ENCODE measurements at places on chromosomes 5 and 9.

DNA sequence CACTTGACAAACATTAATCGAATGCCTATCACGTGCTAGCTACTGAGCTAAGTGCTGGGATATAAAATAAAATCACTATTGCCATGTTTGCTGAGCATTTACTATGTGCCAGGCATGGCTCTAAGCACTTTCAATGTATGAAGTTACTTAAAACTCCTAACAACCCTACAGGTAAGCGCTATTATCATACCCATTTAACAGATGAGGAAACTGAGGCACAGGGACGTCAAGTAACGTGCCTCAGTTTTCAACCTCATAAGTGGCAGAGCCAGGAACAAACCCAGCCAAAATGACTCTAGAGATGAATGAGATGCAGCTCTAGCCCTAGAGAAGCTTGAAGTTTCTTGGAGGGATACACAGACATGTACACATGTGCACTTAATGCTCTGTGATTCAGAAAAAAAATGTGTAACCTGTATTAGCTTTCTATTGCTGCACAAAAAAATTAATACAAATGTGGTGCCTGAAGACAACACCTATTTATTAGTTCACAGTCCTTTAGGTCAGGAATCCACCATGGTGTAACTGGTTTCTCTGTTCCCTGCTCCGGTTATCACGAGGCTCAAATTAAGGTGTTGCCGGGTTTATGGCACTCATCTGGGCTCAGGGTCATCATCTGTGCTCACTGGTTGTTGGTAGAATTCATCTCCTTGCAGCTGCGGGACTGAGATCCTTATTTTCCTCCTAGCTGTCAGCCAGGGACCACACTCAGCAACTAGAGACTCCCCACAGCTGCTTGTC lies 33.7 kb downstream of the TTLL11 start:
- no peak for DNase-seq

DNA sequence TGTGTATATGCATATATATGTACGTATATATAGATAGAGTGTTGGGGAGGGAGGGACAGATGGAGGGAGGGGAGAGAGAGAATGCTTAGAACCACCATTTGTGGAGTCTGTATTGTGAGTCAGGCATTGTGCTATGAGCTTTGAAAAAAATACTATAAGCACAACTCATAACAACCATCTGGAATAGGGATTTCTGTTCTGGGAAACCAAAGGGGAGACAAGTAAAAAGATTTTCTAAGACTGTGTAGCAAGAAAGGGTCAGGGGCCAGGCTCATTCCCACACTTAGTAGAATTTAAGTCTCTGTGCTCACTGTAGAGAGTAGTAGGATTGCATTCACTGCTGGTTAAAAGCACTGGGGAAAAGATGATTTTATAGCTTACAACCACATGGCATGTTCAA lies 202.3 kb upstream of the SGCD start:
- DNase-seq = no peak

GRCh38 chr9:73104342-73104741 lies 47.3 kb upstream of the ANXA1 start:
- DNase-seq = no peak

DNA sequence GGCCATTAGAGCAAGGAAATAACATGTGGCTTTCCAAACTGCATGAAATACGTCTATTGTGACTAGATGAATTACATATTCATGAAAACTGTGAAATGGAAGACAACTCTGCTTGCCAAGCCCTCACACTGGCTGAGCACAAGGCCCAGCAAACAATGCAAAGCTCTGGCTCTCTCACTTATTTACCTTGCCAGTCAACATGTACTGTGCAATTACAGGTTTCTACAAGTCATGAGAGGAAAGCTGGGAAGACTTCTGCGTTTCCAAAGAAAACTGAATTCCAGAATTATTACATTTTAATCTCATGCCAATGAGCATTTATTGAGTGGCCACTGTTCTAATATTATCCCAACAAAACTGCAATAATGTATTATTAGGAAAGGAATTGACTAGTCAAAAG lies 12.1 kb upstream of the C5orf63 start:
- no peak for DNase-seq

GRCh38 chr9:136906266-136906665 lies 19.9 kb downstream of the TRAF2 start:
- no peak for DNase-seq

- DNase-seq = no peak
Observed at GRCh38 chr9:38244971-38245370, 147.5 kb upstream of the ALDH1B1 start.
